Gastrocnemius medialis (tissue), 4 donors: ENCODE measurements at places on chromosomes 16 and 17. TPM values are rescaled to one million over a fixed set of nuclear protein-coding genes. Genes with fewer than 3 reads are reported as not detected.

GRCh38 chr17:7884581-7885366 lies 3.8 kb upstream of the CHD3 start:
- H3K36me3 ChIP-seq, result no peaks in the 10 kb centered on the region
- peaks cover 40% of the 10 kb centered on the region for H3K27me3 ChIP-seq
- peaks cover 42% of the 10 kb centered on the region for H3K4me1 ChIP-seq
- H3K4me3 ChIP-seq, result peak overlapping the region; percentile 72

- no peaks in the 10 kb centered on the region for H3K27me3 ChIP-seq
- H3K36me3 ChIP-seq, result peaks cover 6% of the 10 kb centered on the region
- no peak for DNase-seq
- H3K4me3 ChIP-seq, result peak overlapping the region; percentile 79
Observed at GRCh38 chr17:69323806-69324205, 3.1 kb downstream of the ABCA5 start.

- H3K4me1 ChIP-seq, result no peaks in the 10 kb centered on the region
- H3K4me3 ChIP-seq, result no peak overlapping the region
- no peaks in the 10 kb centered on the region for H3K27me3 ChIP-seq
- no peak overlapping the region for H3K27ac ChIP-seq
- DNase-seq, result no peak
Observed at GRCh38 chr16:76882105-76882504, 308.9 kb upstream of the MON1B start.

- H3K27ac ChIP-seq, result no peak overlapping the region
- no peak for DNase-seq
- no peaks in the 10 kb centered on the region for H3K36me3 ChIP-seq
Observed at GRCh38 chr17:37743612-37743874, 1.3 kb downstream of the HNF1B start.

DNA sequence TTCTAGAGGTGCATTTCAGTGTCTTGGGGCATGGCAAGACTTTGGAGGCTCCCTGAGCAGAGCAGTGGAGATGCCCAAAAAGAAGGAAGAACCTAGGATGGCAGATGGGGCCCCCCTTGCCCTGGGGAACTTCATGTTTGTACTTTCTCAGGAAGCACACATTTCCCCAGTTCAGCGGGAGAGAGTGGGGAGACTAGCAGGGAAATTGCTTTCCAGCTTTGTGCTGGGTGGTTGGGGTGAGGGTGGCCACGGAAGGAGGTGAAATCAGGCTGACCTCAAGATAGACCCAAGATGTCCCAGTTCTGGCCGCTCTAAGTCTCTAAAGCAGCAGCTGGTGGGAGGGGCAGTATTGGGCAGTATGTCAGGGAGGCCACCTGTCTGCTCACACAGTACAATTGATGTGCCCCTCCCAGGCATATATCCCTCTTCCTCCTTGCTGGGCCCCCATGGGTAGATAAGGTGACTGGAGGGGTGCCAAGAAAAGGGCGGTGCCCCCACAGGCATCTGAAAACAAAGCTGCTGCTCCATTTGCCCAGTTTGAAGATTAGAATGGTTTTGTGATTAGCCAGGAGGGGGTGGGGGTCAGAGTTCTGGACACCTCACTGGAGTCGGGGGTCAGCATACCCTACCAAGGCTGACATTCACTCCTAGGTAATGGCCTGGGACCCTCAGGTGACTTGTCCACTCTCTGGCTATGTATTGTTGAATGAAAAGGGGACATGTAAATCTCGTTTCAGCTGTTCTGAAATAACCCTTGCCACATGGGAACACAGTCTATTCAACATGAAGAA lies 17.1 kb upstream of the NAGLU start:
- H3K4me1 ChIP-seq, result peaks cover 65% of the 10 kb centered on the region
- H3K36me3 ChIP-seq, result no peaks in the 10 kb centered on the region
- peak; percentile 61 for DNase-seq
- H3K4me3 ChIP-seq, result no peak overlapping the region
- no peaks in the 10 kb centered on the region for H3K27me3 ChIP-seq

The KRTAP4-6 gene
- not detected for total RNA-seq
